ENCODE measurements at places on chromosomes 11 and 22.
A peak's percentile ranks its signal among the peaks of the same experiment; 100 is the strongest.

DNA sequence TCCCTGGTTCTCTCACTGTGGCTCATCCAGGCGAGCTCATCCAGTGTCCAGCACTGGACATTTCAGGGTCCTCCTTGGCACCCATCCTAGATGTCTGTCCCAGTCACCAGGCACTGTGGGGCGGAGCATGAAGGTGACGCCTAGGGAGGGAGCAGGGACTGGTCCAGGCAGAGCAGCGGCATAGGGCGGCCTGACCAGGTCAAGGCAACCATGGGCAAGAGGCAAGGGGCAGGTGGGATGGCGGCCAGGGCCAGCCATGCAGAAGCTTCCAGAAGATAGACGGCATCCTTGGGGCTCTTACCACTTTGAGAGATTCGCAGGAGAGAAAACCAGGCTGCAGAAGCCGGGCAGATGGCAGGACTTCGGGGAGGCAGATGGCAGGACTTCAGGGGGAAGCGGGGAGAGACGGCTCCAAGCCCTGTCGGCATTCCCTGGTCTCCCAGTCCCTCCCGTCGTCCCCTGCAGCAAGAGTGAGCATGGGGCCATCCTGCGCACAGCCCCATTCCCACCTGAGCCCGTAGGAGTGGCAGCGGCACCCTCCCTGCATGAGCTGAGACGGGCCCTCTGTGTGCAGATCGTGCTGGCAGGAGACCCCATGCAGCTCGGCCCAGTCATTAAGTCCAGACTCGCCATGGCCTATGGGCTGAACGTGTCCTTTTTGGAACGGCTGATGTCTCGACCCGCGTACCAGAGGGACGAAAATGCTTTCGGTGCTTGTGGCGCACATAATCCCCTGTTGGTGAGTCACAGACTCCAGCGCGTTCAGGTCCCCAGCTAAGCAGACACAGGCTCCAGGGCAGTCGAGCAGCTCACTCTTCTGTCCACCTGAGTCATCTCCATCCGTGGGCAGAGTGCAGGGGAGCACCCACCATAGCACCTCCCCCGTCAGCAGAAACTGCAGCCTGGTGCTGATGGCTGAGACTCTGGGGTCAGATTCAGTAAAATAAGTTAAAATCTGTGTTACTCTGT lies 20.1 kb upstream of the PANX2 start:
- DNase-seq = no peak

- no peak for DNase-seq
Measured at GRCh38 chr22:47116426-47117341, 354.2 kb downstream of the TBC1D22A start.

DNA sequence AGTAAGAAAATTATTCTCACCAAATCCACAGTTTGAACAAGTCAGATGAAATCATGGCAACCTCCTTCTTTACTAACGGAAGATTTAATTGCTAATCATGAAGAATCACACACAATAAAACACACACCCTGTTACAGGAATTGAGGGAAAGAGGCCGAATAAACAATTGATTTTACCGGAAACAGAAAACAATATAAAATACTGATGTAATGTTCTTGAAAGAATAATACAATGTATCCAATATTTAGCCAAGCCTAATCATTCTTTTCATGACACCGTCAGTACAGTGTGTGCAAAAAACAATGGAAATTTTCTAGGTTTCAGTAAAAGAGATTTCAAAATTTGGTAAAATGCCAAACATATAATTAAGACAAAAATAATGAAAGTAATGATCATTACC lies 23.4 kb downstream of the ASRGL1 start:
- DNase-seq = no peak

GRCh38 chr11:9092853-9093778 lies 1.7 kb upstream of the SCUBE2 start:
- peak; percentile 23 for DNase-seq

GRCh38 chr11:33040862-33041453 lies 1.6 kb downstream of the TCP11L1 start:
- DNase-seq = no peak

DNA sequence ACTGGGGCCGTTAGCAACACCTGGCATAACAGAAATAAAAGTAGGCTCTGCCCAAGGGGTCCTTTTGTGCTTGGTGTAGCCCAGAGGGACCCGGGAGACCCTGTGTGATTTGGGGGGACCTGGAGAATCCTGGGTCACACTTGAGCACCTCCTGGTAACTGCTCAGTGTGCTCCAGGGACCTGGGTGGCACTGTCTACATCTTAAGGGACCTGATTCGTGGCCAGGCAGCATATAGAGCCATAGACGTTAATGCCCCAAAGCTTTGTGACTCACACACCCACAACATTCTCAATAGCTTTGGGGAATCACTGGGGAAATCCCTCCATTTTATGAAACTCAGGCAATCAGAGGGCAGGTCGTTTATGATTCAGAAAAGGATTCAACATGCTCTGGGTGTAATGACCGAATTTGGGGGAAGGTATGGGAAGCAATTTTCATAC lies 3.6 kb upstream of the IGF2 start:
- DNase-seq = no peak

GRCh38 chr11:68863553-68864265 lies 22.0 kb upstream of the CPT1A start:
- DNase-seq = no peak

GRCh38 chr11:128564642-128565245 lies 22.6 kb downstream of the ETS1 start:
- no peak for DNase-seq

DNA sequence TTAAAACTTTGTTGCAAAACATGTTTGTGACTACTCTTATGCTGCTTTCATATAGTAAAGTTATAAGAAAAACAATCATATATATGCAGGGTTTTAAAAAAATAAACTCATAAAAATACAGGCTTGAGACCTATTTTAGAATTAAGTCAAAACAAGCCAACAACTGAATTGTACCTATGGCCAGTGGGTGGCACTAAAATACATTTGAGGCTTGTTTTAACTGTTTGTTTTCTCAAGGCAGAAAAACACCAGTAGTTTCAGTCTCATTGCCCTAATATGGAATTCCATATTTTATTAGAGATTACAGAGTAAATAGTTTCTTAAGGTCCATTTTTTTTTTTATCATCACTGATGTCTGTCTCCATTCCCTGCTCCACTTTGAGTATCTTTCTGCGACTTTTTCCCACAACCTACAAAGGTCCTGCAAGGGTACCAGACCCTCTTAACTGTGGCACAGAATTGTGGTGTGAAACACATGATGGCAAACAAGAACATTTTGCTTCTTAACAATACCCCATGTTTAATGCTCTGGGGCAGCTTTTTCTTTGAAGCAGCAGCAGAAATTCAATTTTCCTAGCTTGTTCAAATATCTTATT lies 8.5 kb upstream of the CCDC89 start:
- DNase-seq = no peak

GRCh38 chr11:32723332-32723731 lies 71.1 kb downstream of the CCDC73 start:
- no peak for DNase-seq

- DNase-seq = peak; percentile 19
Measured at GRCh38 chr11:45688472-45689033, 23.1 kb upstream of the CHST1 start.

DNA sequence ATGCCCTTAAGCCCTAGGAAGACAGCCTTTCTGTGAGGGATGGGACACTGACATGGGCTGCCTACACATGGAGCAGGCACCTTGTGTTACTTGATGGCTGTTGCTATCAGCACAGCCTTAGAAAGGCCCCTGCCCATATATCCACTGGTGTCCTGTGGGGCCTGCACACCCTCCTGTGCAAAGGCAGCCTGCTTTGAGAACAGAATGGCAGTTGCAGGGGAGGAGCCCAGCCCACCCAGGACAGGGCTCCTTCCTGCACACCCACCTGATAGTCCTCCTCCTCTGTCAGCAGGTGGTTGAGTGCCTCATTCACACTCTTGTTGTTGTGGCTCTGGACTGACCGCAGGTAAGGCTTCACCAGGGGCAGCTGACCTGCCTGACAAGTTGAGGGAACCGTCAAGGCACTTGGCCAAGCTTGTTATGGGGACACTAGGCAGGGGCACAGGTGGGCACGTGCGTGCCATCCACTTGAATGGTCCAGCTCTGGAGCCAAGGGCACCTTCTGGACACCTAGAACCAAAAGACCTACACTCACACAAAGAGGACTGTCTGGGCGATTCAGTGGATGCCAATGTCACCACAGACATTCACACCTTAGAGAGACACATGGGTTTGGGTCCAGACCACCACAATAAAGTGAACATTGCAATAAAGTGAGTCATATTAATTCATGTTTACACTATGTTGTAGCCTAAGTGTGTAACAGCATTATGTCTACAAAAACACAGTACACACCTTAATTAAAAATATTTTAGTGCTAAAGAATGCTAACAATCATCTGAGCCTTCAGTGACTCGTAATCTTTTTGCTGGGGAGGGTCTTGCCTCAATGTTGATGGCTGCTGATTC lies 9.4 kb upstream of the SLC25A1 start:
- DNase-seq = no peak

DNA sequence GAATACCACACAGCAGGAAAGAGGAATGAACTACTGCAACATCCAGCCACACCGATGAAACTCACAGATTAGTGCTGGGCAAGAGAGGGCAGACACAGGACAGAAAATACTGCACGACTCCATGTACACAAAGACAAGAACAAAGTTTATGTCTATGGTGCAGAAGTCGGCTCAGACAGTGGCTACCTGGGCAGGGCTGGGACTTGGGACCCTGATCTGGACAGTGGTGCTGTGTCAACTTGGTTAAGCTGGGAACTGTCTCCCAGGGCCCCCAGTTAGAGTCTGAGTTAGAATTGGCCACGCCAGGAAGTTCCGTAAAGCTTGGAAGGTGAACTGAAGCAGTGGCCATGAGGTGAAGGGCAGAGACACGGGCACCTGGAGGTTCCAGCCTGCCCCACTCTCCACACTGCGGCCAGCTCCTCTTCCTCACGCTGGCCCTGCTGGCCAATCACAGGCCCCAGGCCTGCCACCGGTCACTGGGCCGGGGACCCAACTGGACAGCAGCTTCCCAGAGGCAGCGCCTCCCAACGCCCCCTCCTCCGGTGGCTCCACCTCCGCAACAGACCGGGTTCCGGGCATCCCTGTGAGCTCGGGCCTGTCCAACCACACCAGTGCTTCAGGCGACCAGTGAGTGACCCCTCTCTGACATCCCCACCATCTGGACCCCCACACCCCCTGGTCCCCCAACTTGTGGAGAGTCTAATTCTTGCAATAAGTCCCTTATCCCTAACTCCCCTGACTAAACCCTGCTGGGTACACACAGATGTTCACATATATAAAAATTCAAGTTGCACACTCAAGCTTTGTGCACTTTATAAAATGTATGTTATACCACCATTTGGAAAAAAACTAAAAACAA lies 93.7 kb downstream of the MICAL3 start:
- no peak for DNase-seq

GRCh38 chr11:111406589-111406988 lies 27.5 kb upstream of the POU2AF1 start:
- DNase-seq = no peak

- DNase-seq = no peak
Measured at GRCh38 chr11:125916683-125917347, 12.5 kb downstream of the DDX25 start.

GRCh38 chr22:21939461-21939913 lies 13.2 kb downstream of the PPM1F start:
- DNase-seq = no peak

GRCh38 chr11:107392611-107393010 lies 65.0 kb downstream of the CWF19L2 start:
- DNase-seq = no peak

DNA sequence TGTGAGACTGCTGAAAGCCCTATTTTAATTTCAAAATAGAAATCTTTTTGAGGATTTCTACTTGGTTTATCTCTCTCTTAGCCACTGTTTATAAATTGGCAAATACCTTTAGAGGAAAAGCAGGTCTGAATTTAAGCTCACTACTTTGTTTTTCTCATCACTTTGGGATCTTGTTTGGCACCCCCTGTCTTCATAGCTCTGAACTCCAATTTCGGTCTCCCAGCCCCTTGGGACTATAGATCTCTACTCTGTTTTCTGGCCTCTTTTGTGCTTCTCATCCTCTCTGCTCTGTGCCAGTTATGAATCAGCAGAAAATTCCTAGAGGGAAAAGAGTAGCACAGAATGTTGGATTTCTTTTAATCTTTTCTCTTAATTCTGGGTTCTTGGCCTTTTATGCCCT lies 118.3 kb downstream of the CYP2R1 start:
- no peak for DNase-seq

DNA sequence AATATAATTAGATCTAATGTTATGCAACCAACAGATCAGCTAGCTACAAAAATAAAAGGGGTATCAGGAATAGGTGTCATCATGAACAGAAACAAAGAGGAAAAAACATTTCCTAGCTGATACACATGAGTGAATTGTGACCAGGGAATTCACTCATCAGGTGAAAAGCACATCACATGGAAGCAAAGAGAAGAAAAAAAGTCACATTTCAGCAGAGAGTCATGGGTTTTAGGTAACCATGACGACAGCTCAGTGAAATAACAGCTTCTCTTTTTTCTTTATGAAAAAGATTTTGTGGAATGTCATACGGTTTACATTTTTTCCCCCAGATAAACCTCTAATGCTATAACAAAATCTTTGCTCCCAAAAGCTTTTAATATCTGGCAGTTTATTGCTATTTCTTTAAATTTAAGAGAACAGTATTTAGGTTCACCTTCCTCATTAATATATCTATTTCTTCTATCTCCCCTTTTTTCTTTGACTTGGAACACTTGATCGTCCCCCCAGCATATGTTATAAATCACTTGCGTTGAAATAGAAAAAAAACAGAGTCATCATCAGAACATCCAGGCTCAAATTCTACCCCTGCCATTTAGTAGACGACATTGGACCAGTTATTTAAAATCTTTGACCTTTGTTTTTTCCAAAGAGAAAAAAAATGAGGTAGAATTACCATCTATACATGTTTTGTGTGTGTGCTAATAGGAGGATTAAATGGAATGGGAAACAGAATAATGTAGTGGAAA lies 5.3 kb downstream of the TYR start:
- no peak for DNase-seq

GRCh38 chr11:3189886-3190583 lies 24.9 kb upstream of the OSBPL5 start:
- no peak for DNase-seq

- peak; percentile 55 for DNase-seq
Measured at GRCh38 chr11:35216962-35217678, 78.1 kb downstream of the CD44 start.

DNA sequence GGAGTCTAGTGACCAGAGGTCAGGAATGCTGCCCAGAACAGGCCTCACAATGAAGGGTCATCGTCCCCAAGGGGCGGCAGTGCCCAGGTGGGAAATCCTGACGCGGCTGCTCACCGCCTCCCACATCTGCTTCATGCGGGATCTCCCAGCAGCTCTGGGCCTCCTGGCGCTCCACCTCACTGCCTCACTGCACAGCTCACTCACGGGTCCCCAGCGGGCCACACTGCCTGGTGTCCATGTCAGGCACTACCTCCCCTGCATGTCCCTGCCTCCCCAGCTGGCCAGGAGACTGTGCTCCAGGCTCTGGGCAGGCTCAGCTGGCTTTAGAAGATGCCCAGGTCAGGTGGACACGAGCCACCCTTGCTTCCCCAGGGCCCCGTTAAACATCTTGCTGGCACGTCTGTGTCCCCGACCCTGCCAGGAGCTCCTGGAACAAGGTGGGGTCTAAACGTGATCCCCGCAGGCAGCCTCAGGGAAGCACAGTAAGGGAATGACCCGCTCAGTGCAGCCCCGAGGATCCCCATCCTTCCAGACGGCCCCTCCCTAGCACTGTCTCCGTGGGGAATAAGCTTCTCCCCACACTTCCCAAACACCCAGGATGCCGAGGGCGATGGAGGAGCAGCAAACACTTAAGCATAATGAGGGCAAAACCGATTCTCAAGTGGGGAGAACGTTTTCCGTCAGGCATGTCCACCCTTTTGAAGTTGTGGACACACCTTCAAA lies 93.2 kb downstream of the TRMU start:
- no peak for DNase-seq

Measured in NCI-H187 treated with DMSO at 0.1 percent for 48 hours (cell line).